ENCODE measurements at places on chromosomes 3 and 15.

DNA sequence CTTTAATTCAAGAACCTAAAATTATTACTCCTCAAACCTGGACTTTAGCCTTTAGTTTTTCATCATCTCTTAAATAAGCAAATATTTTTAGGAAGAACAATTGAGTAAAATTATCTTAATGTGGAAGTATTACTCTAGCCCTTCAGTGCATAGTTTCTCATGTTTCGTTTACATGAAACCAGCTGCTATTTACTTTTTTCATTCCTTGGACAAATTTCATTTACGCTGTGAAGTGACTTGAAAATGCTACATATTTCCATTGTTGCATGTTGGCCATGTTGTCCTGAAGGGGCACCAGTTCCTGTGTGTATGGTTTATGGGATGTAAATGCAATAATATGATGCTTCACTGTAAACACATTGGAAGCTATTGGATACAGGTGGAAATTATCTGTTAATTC, 49.9 kb downstream of the SLC25A26 start:
- no peak for DNase-seq

- no peak for DNase-seq
These were observed 31.4 kb upstream of the TKT start for GRCh38 chr3:53287131-53287629.

GRCh38 chr15:44366971-44367370, 60.5 kb upstream of the CTDSPL2 start:
- DNase-seq: no peak

GRCh38 chr3:160667452-160667851, 9.5 kb upstream of the ARL14 start:
- DNase-seq: no peak

GRCh38 chr3:42511201-42511600, 8.8 kb downstream of the VIPR1 start:
- DNase-seq: no peak

- no peak for DNase-seq
These were observed 374.7 kb downstream of the TUSC7 start for GRCh38 chr3:117084277-117084676.

DNA sequence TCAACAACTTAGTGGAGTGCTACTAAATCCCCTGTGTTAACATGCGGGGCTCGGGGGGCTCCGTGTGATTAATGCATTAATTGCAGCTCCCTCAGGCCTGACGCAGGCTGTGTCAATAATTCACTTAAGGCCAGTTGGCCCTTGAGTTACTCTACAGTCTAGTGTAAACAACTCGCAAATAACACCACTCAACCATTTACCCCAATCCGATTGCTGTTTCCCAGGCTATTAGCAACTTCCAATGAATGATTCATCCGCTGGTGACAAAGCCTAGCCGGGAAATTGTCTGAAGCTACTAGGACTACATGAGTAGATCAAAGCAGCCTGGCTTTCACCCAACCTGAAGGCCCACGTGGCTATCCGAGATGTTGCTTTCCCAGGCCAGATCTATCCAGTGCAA, 121.3 kb upstream of the SOX14 start:
- DNase-seq: no peak

GRCh38 chr3:143526011-143526545, 322.2 kb downstream of the SLC9A9 start:
- no peak for DNase-seq

DNA sequence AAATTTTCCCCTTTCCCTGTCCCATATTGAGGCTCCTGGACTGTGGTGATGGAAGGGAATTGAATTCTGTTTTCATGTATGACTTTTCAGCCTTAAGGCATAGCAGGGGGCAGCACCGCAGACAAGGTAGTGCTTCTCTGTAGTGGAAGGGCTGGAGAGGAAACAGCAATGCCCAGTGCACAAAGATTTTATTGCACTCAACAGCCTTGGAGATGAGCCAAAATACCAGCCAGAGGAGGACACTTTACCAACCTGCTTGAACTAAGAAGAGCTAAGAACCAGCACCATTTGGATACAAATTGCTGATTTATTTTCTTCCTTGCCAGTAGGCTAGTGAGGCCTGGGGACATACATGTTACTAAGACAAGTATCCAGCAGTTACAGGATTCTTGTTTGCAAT, 98.7 kb downstream of the KCNMB2 start:
- DNase-seq: no peak

DNA sequence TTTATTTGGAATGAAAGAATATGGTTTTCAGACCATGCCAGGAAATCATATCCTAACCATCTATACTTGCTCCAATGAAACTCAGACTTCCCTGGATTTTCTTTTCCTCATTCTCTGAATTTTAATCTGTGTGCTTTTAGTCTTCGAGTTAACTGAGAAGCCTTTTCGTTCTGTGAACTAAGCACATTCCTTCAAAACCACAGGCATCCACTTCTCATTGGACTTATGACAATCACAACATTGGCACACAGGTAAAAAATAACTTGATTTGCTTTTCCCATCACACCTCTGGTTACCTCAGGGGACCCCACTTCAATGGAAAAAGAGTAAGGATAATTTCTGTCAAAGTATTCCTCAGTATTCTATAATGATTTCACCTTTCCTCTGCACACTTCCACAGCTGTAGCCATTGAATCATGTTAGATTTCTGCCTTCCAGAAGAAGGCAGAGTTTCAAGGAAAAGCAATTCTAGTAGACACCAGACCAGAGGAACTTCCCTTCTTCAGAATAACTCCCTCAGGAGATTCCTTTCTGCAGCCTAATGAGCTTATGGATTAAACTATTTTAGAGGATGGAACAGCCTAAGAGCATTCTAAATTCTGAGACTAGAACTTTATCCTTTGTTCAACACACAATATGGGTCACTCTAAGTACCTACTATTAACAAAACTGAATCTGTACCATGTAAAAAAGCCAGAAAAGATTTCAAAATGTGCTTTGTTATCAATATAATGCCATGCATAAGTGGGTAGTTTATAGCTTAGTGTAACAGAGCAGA, 15.9 kb downstream of the COMMD2 start:
- DNase-seq: no peak

- DNase-seq: no peak
These were observed 76.8 kb downstream of the IMPG2 start for GRCh38 chr3:101243285-101244211.
